ENCODE measurements at places on chromosomes 5 and 9. TPM values are rescaled to one million over a fixed set of nuclear protein-coding genes. Genes with fewer than 3 reads are reported as not detected.

- no peak for DNase-seq
Measured at GRCh38 chr5:73488806-73489205, 9.4 kb upstream of the BTF3 start.

- DNase-seq, result peak; percentile 55
Measured at GRCh38 chr5:175895686-175896102, 24.3 kb downstream of the CPLX2 start.

DNA sequence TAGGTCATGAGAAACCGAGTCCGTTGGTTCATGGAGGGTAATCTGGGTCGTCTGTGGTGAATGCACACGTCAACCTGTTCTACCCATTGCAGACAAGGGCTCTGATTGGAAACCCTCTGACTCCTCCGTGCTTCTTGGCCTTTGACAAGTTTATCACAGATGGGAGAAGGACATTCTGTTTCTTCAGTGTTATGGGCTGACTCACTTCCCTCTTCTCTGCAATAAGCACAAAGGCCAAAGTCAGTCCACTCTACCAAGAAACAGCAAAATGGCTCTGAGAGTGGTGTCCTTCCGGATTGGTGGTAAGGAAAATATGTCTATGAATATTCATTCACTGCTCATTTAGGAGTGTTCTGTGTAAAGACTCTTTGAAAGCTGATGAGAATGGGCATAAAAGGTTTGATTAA, 89.3 kb downstream of the FEM1C start:
- peak; percentile 58 for DNase-seq

GRCh38 chr9:32877103-32877502, 93.8 kb downstream of the TMEM215 start:
- DNase-seq, result no peak

Gene TDRD7
- total RNA-seq, result 9.9 TPM

Gene GLDC
- total RNA-seq, result 4.6 TPM

Gene SLC6A7
- total RNA-seq, result 0.06 TPM

Data from Daoy (cell line).